ENCODE measurements at places on chromosomes 1 and 21. TPM values are rescaled to one million over a fixed set of nuclear protein-coding genes. Genes with fewer than 3 reads are reported as not detected.

- no peak for DNase-seq
These were observed 120.0 kb upstream of the RRP15 start for GRCh38 chr1:218164930-218165700.

- no peak for DNase-seq
These were observed 502.8 kb downstream of the SMYD3 start for GRCh38 chr1:246004301-246004700.

GRCh38 chr1:228487336-228488124 is at the start of gene RNF187:
TSS of gene RNF187 (plus strand) at chr1:228487382.
- peak; percentile 93 for DNase-seq

DNA sequence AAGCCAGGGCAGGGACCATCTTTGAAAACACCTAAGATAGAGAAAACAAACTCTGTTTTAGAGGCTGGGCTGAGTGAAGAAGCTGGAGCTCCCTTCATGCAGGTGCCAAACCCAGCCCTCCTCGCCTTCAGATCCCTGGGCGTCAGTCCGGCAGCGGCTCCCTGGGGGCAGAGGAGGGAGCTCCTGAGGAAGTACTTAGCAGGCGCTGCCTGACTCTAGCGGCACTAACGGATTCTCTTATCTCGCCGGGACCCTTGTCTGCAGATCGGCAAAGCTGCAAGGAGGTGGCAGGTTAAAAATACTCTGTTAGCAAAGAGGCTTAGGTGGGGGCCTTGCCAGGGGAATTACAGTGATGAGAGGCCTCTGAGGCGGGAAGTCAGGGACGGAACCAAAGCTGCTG is 79.6 kb downstream of the PLXNA2 start:
- no peak for DNase-seq

GRCh38 chr1:109928591-109929111 is 18.0 kb downstream of the CSF1 start:
- DNase-seq: peak; percentile 77

GRCh38 chr1:91712981-91713841 is 172.7 kb downstream of the TGFBR3 start:
- DNase-seq: no peak

Gene RYR2
- 5.5 TPM for total RNA-seq

Gene MIXL1
- total RNA-seq: 0.52 TPM

Gene F3
- total RNA-seq: 32.3 TPM

Gene PTPRF
- 405 TPM for total RNA-seq

Gene PAPPA2
- 0.36 TPM for total RNA-seq

Gene ESPN
- total RNA-seq: 6.2 TPM

Gene MMP23B
- total RNA-seq: 16.6 TPM

Gene TRIM62
- total RNA-seq: 16.1 TPM

Gene TMPRSS3
- 1.7 TPM for total RNA-seq

Gene TEDDM1
- not detected for total RNA-seq

Measured in ureter (tissue), 1 donor.